ENCODE measurements at places on chromosomes 3 and 15.

DNA sequence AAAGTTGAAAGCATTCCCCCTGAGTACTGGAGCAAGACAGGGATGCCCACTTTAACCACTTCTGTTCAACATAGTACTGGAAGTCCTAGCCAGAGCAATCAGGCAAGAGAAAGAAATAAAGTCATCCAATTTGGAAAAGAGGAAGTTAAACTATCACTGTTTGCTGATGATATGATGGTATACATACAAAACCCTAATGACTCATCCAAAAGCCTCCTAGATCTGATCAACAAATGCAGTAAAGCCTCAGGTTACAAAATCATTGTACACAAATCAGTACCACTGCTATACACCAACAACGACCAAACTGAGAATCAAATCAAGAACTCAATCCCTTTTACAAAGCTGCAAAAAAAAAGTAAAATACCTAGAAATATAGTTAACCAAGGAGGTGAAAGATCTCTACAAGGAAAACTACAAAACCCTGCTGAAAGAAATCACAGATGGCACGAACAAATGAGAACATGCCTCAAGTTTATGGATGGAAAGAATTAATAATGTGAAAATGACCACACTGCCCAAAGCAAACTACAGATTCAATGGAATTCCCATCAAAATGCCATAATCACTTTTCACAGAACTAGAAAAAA lies 40.3 kb downstream of the RPL39L start:
- no peak for DNase-seq

- no peak for DNase-seq
Observed at GRCh38 chr3:195249858-195250464, 21.0 kb downstream of the XXYLT1 start.

- no peak for DNase-seq
Observed at GRCh38 chr3:43759938-43760337, 69.2 kb downstream of the ABHD5 start.

DNA sequence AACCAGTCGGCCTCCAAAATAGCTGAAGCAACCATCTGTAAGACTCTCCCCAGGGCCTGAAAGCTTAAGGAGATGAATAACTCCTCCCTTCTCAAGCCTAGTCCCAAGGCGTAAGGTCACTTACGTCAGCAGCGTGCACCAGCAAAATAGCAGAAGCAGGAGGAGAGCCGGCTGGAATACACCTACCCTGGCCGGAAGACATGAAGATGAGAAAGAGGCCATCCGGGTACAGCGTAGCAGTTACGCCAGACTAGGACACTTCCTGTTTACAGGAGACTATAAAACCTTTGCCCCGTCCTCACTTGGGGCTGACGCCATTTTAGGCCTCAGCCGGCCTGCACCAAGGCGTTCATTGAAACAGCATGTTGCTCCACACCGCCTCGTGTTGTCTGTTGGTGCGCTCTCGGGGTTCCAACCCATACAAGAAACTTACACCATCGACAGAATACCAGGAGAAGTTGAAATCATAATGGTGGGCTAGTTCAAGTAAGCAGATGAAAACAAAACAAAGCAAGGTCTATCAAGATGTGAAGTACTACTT lies 2.5 kb downstream of the CFAP92 start:
- no peak for DNase-seq

DNA sequence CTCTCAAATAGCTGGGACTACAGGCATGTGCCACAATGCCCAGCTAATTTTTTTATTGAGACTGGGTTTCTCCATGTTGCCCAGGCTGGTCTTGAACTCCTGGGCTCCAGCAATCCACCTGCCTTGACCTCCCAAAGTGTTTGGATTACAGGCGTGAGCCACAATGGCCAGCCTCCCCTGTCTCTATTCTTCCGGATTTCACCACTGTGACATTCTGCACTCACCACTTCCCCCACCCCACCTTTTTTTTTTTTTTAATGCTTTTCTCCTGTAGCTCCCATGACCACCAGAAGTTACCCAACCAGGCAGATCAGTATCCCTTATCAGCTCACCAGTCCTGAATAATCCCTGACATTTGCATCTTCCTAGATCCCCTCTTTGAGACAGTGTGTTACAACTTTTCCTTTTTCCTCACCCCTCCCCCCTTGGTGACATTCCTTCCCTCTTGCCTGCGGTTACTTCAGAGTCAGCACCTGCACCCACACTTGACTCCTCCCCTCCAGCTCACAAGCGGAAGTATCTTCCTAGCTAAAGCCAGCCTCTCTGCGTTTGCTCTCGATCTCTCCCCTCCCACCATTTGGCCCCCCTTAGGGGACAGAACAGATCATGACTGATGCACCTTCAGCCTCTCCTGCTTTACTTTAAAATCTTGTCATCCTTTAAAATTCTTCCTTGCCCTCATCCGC lies 13.5 kb upstream of the ZNF592 start:
- DNase-seq: no peak

DNA sequence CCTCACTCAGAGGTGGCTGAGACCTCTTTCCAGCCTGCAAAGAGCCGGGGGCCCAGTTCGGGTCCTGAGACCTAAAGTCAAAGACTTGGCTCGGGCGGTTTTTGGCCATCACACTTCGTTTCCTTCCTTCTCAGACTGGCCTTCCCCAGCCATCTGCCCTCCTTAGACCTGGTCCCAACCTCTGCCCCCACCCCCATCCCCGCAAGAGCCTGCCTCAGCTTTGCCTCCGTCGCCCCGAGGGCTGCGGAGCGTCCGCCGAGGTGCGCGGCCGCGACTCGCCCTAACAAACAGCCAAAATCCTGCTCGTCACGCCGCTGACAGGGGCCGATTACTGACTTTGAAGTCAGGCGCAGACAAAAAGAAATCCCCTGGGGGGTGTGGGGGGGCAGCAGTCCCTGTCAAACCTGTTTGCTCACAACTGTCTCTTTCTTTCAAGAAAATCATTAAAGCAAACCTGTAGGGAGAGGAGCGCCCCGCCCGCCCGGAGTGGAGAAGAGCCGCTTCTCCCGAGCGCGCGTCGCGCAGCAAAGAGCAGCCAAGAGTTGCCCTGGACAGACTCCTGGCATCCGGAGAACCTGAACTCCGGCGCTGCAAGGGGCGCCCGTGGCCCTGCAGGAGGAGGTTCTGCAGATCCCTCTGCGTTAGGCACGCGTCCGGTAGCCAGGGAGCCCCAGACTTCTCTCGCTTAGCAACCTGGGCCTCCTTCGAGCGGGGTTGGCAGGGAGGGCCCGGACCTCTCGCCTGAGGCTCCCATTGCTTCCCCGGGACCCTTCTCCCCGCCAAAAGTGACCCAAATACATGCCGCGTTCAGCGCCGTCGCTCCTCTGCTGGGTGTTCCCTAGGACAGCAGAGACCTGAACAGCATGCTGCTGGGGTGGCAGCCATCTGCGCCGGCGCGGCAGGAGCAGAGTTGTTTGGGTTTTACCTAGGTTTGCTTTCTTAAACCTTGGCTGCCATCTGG lies 4.5 kb downstream of the SOX14 start:
- DNase-seq: no peak

- DNase-seq: no peak
Observed at GRCh38 chr3:27570421-27571106, 86.4 kb upstream of the SLC4A7 start.

DNA sequence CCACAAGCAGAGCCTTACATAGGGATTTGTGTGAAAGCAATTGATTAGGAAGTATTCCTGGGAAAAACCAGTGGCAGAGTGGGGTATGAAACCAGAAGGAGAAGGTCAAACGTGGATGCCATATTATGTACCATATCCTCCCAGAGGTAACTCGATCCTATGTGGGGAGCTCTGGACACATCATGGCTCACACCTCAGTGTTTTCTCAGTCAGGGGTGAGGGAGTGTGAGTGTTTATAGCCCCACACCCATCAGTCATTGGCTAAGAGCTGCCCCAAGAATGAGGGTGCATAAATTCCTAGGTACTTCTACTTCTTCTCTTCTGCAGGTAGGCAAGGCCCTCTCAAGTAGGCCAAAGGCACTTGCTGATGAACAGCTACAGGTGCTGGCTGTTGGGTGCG lies 28.2 kb upstream of the PDZRN3 start:
- DNase-seq: no peak

DNA sequence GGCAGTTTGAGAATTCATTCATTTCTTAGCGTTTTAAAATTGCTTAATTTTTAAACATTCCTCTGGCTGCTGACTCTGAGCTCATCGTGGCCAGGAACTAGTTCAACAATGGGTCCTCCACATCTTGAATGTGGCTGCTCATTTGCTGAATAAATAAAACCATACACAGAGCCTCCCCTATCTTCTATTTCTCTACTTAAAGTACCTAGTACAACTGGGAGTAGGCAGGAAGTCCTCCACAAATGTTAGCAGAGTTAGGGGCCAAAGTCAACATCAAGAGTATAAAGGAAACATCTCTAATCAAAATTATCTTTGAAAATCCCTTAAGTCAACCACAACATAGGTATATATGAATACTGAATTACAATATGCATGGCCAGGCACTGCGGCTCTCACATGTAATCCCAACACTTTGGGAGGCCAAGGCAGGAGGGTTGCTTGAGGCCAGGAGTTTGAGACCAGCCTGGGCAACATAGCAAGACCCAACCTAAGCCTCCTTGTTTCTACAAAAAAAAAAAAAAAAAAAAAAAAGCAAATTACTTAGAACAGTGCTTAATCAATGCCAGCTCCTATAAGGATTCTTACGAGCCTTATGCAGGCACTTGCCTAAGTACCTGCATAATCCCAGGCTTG lies 57.5 kb upstream of the LMOD3 start:
- DNase-seq: no peak

DNA sequence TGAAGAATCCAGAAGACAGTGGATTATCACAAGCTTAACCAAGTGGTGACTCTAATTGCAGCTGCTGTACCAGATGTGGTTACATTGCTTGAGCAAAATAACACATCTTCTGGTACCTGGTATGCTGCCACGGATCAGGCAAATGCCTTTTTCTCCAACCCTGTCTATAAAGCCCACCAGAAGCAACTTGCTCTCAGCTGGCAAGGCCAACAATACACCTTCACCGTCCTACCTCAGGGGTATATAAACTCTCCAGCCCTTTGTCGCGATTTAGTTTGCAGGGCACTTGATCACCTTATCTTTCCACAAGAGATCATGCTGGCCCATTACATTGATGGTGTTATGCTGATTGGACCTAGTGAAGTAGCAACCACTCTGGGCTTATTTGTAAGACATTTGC lies 52.6 kb downstream of the PAQR5 start:
- DNase-seq: no peak

DNA sequence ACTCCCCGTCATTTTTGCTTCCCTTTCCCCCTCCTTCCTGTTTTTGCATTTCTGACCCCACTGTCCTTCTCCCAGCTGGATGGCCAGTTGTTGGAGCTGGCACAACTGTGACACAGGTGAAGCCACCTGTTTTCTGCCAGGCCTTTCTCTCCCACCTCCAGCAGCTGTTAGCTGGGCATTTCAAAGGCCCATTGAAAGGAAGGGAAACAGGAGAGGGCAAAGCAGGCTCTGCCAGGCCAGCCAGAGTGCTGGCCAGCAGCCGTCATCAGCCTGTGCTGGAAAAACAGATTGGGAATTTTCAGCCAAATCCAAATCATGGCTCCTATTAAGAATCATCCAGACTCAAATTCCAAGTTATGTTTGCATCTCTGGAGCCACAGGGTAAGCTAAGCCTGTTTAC lies 155.2 kb upstream of the C2CD4B start:
- DNase-seq: no peak

- DNase-seq: no peak
Observed at GRCh38 chr3:197378985-197379718, 80.7 kb upstream of the DLG1 start.

DNA sequence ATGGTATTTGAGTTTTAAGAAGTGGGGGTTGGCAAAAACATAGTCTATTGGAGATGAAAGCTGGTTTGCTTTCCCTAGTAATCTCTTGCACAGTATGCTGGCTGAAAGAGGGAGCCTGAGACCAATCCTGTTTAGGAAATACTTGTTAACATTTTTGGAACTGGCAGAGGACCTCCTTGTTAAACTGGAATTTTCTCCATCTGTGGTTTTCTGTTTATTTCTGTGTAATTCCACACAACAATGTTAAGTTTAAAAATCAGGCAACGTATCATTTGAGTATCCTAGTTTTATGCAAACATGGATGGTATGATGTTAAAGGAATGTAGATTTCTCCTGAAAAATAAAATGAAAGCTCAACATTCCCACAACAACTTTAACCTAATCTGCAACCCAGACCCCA lies 536.0 kb upstream of the TBL1XR1 start:
- no peak for DNase-seq

GRCh38 chr15:78933823-78934654 lies 10.8 kb downstream of the CTSH start:
- no peak for DNase-seq

GRCh38 chr3:126571078-126571477 lies 12.3 kb upstream of the C3orf22 start:
- DNase-seq: no peak

- DNase-seq: no peak
Observed at GRCh38 chr3:127671523-127672428, 976 bp upstream of the ABTB1 start.

DNA sequence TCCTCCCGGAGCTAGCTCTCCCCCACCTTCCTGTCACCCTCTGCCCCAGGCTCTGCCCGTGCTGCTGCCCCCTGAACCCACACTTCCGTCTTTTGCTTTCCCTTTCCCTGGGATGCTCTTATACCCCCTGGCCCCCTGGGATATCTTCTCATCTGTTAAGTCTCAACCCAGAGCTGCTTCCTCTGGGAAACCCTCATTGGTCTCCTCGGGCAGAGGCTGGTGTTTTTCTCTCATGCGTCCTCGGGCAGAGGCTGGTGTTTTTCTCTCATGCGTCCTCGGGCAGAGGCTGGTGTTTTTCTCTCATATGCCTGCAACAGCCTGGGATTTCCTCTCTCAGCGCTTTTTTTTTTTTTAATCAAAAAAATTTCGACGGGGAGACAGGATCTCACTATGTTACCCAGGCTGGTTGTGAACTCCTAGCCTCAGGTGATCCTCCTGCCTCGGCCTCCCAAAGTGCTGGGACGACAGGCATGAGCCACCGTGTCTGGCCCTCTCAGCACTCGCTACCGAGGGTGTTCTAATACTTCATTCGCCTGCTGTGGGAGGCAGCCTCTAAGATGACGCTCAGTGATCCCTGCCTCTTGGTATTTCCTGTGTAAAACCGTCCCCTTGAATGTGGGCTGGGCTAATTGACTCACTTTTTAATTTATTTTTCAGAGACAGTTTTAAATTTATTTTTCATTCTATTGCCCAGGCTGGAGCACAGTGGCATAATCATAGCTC lies 62.7 kb upstream of the TFRC start:
- DNase-seq: no peak

DNA sequence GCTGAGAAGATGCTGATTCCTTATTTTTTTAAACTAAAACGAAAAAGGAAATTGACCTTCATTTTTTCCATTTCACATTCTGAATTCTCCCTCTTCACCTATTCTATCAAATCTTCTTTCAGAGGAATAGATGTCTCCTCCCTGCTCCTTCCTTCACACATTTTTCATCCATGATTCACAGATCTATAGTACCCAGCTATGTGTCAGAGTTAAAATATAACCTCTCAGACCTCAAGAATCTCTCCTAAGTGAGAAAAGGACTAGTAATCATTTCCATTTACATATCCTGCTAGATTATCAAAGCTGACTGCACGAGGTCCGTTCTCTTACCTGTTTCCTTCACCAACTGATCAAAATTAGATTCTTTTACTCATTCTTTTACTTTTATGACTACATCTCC lies 1297.6 kb upstream of the ALCAM start:
- DNase-seq: no peak
